ENCODE measurements at places on chromosomes 5 and 9.

DNA sequence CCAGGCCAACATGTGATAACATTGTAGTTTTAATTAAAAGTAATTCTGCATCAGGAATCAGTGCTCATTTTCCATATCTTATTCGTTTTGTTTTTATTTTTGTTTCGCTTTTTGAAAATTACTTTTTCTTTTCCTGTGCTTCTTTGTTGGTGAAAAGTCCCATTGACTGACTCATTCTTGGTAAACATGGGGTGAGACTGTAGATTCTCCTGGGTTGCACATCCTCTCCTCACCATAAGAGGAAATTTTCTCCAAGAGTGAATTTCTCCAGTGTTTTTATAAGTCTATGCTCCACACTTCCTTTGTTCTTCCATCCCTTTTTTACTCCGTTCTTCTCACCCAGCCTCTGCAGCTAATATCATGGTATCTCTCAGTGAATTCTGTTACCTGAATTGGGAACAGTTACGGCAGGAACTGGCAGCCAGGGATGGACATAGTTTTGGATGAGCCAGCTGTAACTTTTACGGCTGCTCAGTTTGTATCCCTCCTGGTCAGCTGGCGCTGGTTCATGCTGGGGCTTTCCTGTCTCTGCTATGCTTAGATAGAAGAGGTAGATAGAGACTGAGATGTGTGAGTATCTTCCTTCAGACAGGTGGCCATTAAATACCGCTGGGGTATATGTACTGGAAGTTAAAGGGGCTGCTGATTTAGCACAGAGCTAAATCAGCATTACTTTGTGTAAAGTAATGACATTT, 80.0 kb downstream of the MAN2A1 start:
- no peak for DNase-seq

GRCh38 chr9:86545090-86545489, 190.9 kb upstream of the TUT7 start:
- no peak for DNase-seq

- DNase-seq: peak; percentile 78
Observed at GRCh38 chr5:102681403-102681983, 73.6 kb upstream of the PAM start.

GRCh38 chr5:157828105-157828943, 30.6 kb downstream of the CLINT1 start:
- DNase-seq: peak; percentile 32

DNA sequence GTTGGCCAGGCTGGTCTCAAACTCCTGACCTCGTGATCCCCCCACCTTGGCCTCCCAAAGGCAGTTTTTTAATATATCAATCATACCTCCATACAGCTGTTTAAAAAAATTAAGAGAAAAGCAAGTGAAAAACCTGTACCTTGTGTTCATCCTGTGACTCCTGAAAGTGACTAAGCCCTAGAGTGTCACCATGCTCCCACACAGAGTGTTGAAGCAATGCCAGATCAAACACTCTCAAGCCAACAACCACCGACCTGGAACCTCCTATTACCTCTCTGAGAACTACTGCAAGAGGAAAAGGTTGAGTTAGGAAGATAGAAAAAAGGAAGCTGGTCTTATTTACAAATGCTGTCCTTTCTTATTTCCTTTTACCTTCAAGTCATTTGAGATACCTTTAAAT, 123.5 kb downstream of the RASEF start:
- no peak for DNase-seq

GRCh38 chr9:94269264-94269663, 10.2 kb downstream of the ZNF169 start:
- no peak for DNase-seq

Measured in lung microvascular endothelial cell (primary cell).